ENCODE measurements at places on chromosomes 11 and 22.
A peak's percentile ranks its signal among the peaks of the same experiment; 100 is the strongest.

DNA sequence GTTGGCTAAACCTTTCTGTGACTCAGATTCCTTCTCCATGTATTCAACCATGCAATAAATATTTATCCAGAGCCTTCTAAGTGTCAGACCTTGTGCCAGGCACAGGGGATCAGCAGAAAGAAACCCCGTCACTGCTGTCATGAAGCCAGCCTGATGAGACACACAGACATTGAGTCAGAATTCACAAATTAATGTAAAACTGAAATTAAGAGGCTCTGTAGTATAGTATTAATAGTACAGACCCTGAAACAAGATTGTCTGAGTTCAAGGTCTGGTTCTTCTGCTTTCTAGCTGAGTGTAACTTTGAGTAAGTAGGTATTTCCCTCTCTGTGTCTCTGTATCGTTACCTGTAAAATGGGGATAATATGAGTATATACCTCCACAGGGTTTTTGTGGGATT lies 46.9 kb downstream of the ME3 start:
- DNase-seq: no peak

DNA sequence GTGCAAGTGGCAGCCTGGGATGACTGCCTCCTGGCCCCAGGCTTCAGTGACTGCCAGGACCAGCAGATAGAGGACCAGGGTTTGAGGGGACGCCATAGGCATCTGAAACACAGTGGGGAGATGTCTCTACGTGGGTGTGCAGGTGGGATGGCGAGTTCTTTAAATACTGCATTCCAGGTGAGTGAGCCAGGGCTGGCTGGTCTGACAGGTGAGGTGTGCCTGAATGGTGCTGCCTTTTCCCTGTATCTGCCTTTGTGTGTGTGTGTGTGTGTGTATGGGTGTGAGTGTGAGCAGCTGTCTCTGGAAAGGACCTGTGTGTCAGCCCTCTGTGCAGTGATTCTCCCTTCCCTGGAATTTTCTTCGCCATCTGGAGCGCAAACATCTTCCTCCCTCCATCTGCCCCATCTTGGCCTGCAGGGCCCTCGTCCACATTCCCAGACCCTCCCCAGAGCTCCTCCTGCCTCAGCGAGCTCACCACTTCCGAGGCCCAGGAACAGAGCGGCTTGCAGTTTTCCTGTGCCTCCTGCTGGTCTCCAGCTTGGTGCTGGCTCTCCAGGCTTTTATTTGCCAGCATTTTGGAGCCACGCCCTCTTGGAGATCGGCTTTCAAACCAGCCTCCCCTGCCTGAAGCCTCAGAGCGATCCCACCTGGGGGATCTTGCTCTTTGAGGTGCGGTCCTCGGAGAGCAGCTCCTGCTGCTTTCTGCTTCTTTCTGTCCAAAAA lies at the start of gene GPHA2:
TSS of gene GPHA2 (minus strand) at position 535 of the 723 bp plus-strand sequence. CDS start at position 102, 433 bp downstream.
- no peak for DNase-seq

DNA sequence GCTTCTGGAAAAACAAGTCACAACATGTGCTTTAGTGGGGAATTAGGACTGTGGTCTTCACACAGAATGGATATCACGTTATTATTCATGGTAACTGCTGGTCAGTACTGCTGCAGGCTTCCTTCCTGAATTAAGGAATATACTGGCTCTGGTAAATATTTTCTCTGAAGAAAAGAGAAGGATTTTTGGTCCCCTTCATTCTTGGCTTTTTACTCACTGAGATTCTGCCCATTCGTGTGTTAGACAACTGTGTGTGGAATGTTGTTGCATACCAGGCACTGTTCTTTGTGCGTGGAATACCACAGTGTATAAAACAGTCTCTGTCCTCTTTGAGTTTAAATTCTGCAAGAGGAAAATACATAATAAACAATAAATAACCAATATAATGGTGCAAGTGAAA lies 80.3 kb downstream of the ALX4 start:
- DNase-seq: no peak

GRCh38 chr22:39712751-39713525 lies 142.4 kb downstream of the CACNA1I start:
- DNase-seq: no peak

- DNase-seq: no peak
These were observed 8.9 kb downstream of the IMMP1L start for GRCh38 chr11:31500560-31500959.

DNA sequence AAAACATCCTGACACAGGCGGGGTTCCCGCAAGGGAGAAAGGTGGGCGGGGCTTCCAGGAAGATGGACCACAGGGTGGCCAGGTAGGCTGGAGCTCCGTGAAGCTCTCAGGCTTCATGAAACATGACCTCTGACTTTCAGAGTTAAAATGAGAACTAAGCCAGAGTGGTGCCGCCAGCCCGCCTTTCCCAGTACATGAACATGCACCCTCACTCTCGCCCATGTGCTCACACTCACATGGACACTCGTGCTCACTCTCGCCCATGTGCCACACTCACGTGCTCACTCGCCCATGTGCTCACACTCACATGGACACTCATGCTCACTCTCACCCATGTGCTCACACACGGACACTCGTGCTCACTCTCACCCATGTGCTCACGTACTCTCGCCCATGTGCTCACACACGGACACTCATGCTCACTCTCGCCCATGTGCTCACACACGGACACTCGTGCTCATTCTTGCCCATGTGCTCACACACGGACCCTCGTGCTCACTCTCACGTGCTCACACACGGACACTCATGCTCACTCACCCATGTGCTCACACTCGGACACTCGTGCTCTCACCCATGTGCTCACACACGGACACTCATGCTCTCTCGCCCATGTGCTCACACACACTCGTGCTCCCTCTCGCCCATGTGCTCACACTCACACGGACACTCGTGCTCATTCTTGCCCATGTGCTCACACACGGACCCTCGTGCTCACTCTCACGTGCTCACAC lies 10.0 kb downstream of the RNH1 start:
- DNase-seq: no peak

DNA sequence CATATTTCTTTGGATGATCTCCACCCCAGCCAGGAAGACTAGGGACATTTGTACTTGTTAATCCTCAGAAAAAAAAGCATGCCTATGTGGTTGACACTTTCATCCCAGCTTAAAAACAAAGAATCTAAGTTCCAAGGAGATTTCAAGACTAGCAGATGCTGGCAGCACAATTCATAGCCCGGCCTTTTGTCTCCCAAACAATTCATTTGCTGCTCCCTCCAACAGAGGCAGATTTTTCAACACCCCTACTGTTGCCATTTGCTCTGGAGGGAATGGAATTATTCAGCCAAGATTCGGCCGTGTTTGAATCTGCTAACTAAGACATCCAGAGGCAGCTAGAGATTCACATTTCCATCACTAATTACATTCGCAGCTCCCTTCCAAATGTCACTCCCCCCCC lies 15.3 kb downstream of the P2RX3 start:
- no peak for DNase-seq

DNA sequence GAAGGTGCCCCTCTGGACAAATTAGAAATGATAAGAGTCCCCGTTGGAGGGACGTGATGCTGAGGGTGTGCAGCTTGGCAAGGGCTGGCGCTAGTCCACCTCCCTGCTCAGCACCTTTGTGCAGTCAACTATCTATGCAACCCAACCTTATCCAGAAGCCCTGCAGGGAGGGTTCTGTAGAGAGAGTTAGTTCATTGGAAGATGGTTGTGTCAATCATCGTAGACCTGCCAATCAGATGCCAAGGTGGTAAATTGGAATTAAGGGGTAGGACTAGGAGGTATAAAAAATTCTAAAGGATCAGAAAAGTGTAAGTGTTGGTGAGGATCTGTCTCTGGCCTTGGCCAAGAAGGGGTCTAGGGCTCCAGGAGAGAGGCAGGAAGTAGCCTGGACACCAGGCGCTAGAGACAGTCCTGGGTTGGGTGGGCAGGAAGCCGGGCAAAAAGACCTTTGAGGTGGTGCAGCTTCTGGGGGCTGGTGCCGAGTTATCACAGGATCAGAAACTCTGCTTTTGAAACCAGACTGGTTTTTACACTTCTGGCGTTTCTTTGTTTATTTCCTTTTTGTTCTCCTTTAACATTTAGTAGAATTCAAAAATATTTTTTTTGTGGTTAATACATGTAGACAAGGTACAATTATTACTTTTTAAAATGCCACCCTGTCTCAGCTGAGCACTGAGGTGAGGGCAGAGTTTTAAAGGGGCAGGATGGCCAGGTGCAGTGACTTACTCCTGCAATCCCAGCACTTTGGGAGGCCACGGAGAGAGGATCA lies 1.6 kb downstream of the C1QTNF6 start:
- no peak for DNase-seq

DNA sequence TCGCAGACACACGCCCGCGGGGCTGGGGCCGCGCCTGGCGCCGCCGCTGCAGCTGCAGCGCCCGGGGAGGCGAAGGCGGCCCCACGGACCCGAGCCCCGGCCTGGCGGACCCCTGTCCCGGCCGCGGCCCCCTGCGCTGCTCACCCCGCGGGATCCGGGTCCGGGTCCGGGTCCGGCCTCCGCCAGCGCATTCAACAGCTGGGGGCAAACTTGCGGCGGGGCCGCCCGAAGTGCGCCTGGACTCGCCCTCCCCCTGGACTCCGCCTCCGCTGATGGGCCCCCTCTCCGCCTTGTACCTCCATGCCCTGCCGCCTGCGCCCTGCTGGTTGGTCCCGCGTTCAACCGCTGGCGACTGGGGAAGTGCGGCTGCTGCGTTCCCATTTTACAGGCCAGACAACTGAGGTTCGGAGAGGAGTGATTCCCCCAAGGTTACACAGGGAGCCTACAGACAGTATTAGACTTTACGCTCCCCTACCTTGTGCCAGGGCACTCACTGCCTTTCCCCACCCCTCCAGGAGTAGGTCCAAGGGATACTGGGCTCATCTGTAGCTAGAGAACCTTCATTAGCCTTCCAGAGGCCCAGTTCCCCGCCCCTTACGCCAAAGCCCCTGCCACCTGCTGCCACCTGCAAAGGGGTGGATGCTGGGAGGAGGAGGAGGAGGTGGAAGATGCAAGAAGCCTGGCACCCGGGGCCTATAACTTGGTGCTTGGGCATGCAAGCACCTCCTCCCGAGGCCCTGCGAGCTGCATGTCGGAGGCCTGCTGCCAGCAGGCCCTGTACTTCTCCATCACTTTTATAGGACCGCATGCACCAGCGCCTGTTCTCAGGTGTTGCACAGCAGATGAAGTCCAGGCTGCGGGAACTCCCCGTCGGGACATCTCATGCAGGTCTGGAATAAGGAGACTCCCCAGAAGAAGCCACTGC lies 694 bp upstream of the ELFN2 start:
- no peak for DNase-seq

- DNase-seq: no peak
These were observed 267.6 kb upstream of the TENM4 start for GRCh38 chr11:79708319-79708932.

GRCh38 chr22:23552573-23552972 lies 27.5 kb downstream of the IGLL1 start:
- no peak for DNase-seq

- DNase-seq: no peak
These were observed 633 bp downstream of the MRGPRD start for GRCh38 chr11:68979931-68980775.

GRCh38 chr11:109785714-109786113 lies 307.5 kb upstream of the ZC3H12C start:
- DNase-seq: no peak

GRCh38 chr11:78855116-78855515 lies 280.5 kb upstream of the NARS2 start:
- no peak for DNase-seq

DNA sequence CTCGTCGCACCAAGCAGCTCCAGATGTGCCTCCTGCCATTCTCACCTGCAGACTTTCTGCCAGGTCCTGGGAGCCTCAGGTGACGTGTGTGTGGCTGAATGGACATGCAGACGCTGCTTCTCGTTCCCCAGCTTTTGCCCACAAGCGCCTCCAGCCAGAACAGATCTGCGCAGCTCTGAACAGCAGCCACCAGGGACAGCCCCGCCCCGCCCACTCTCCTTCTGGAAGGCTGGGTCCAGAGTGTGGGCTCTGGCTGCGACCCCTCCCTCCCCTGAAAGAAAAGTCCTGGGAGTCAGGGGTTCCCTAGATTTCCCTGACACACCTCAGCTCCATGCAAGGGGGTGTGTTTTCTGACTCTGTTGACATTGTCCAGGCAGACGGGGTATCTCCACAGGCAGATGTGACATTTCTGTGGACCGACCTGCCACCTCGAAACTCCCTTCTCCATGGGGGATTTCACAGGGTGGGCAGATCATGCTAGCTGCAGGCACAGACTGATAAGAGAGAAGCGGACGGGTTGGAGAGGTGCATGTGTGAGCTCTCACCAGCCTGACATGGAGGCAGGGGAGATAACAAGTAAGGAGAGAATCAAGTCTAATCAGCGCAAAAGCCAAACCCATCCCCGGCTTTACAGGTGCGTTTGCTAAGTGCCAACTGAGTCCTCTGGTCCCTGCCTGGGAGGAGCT lies 19.8 kb downstream of the SLCO2B1 start:
- no peak for DNase-seq

- no peak for DNase-seq
These were observed 227.2 kb upstream of the ARHGAP20 start for GRCh38 chr11:110939471-110939870.

DNA sequence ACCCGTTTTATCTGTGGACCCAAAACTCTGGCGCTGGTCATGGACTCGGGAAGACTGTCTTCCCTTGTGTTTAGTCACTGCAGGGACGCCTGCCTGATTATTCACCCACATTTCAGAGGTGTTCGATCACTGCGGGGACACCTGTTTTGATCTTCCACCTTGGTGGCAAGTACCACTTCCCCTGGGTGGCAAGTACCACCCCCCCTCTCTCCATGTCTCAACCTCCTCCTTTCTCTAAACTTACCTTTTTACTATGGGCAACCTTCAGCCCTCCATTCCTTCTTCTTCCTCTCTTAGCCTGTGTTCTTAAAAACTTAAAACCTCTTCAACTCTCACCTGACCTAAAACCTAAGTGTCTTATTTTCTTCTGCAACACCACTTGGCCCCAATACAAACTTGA lies 1.9 kb upstream of the NDUFC2 start:
- no peak for DNase-seq

- DNase-seq: peak; percentile 29
These were observed 637 bp downstream of the DRD2 start for GRCh38 chr11:113474362-113475159.

DNA sequence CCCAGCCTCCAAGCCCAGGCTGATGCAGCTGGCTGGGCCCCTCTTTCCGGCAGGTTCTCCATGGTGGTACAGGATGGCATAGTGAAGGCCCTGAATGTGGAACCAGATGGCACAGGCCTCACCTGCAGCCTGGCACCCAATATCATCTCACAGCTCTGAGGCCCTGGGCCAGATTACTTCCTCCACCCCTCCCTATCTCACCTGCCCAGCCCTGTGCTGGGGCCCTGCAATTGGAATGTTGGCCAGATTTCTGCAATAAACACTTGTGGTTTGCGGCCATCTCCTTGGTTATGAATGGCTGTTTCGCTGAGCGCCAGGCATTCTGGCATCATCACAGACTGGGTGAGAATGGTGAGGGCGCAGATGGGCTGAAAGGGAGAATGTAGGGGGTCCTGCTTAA lies 3.6 kb downstream of the PRDX5 start:
- DNase-seq: no peak

GRCh38 chr22:19576460-19577421 lies 52.5 kb upstream of the CLDN5 start:
- no peak for DNase-seq

- no peak for DNase-seq
These were observed 27.4 kb downstream of the RCN1 start for GRCh38 chr11:32118025-32118974.

GRCh38 chr11:73194593-73194992 lies 23.5 kb upstream of the P2RY2 start:
- DNase-seq: no peak

GRCh38 chr11:45765836-45766235 lies 39.1 kb upstream of the SLC35C1 start:
- no peak for DNase-seq

- no peak for DNase-seq
These were observed 9.6 kb downstream of the CERK start for GRCh38 chr22:46728470-46728869.
